Coronary artery (tissue), 2 donors: ENCODE measurements at places on chromosomes 3 and 15.

DNA sequence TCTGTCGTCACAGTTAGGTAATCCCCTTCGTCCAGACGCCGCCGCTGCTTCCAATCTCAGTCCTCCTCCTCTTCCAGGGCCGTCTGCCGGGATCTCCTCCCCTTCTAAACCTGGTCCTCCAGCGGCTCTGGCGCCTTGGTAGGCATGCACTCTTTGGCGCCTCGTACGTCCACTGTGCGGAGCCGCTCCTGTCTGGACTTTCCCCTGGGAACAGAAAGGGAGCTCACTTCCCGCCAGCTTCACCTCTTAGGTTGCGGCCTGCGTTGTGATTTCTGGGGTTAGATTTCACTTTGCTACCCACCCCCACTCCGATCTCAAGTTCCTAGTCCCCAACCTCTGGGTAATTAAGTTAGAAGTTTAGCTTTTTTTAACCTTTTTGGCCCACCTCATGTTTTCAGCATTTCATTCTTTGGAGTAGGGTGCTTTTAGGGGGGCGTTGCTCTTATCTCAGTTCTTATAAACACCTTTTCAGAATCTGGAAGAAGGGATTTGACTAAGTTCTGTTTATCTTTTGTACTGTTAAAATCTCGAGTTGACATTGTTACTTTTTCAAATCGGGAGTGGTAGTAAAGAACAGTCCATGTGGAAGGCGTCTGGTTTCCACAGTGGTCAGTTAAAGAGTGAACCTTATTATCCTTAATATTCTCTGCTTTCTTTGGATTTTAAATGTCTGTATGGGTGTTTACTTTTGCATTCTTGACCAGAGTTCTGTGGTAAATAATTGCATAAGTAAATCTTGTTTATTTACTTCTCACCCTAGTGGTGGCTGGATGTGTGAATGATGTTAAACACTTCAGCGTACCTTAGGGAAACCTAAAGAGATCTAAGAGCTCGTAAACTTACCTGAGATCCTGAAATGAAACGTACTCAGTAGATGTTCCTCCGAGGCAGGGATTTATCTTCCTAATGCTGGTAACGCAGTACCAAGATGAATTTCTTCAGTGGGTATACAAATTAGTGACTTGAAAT, 611 bp downstream of the CTDSPL2 start:
- no peak for DNase-seq

DNA sequence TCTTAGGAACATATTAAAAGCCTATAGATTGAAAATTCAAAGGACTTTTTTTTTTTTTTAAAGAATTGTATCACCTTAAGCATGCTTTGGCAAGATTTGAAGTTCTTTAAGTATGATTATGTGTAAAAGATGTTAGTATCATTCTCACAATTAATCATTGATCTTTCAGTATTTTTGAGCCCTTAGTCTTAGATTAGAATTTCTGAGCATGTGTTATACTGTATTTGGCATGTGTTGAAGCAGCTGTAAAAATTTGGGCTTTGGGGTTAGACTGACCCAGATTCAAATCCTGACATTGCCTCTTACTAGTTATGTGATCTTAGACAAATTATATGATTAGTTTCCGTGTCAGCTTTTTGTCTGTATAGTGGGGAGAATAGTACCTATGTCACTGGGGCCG, 6.3 kb downstream of the OXSR1 start:
- DNase-seq, result no peak

GRCh38 chr3:150411976-150412375, 3.9 kb downstream of the TSC22D2 start:
- no peak for DNase-seq

DNA sequence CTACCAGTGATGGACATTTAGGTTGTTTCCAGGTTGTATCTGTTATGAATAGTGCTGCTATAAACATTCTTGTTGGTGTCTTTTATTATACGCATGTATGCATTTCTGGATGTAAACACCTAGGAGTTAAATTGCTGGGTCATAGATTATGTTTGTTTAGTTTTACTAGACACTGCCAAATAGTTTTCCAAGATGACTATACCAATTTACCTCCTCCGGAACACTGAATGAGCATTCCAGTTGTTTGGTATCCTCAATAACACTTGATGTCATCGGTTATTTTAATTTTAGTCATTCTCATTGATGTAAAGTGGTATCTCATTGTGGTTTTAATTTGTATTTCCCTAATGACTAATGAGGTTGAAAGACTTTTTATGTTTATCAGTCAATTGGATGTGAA, 36.6 kb upstream of the ARID3B start:
- DNase-seq, result no peak

GRCh38 chr3:133037436-133037835, 755 bp upstream of the TMEM108 start:
- DNase-seq, result no peak

- DNase-seq, result no peak
Measured at GRCh38 chr15:67834581-67835296, 5.1 kb downstream of the RNU6-1 start.

- no peak for DNase-seq
Measured at GRCh38 chr3:61929617-61930016, 368.2 kb downstream of the PTPRG start.

DNA sequence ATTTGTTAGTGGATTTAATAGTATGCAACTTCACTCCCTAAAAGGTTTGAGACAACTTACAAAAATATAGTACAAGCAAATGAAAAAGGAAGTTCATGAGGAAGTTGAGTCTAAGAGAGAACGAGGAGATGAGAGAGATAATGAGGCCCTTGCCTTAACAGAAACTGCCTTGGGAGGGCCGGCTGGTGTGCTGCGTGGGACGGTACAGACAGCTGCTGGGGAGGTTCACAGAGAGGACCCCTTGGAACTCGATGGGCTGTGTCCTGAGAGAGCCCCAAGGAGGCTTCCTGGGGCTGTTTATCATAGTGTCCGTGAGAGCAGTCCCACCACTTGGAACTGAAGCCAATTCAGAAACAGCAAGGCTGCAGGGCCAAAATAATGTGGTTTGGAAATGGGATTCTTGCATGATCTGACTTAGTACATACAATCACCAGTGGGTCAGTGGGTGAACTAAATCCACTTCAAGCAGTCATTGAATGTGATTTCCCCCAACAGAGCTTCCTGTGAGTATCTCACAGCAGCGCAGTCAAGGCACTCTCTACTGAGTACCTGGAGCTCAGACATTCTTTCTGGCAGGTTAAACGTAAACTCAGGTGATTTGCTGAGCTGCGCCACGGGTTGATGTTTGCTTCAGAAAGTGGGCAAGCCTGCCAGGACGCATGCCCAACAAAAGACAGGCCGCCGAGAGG, 90.8 kb downstream of the CRTC3 start:
- no peak for DNase-seq

- no peak for DNase-seq
Measured at GRCh38 chr15:76149291-76149915, 89.6 kb downstream of the TMEM266 start.

GRCh38 chr3:11548721-11549131, 95.0 kb downstream of the VGLL4 start:
- no peak for DNase-seq

GRCh38 chr3:196981657-196982056, 13.0 kb upstream of the PIGZ start:
- DNase-seq, result no peak

DNA sequence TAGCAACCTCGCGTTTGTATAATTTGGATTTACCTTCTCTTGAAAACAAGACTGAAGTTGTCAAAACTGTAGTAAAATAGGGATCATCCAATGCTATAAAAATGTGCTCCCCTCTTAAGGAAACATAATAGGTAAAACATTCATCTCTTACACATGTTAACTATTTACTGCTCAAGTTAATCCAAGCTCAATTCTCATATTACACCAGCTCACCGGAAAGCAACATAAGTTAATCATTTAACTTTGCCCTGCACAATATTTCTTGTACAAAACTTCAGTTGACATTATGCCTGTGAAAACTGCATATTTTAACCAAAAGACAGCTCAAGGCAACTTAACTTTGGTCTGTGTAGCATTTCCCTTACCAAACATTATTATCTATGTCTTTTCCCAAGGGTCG, 634.2 kb downstream of the NAALADL2 start:
- no peak for DNase-seq

DNA sequence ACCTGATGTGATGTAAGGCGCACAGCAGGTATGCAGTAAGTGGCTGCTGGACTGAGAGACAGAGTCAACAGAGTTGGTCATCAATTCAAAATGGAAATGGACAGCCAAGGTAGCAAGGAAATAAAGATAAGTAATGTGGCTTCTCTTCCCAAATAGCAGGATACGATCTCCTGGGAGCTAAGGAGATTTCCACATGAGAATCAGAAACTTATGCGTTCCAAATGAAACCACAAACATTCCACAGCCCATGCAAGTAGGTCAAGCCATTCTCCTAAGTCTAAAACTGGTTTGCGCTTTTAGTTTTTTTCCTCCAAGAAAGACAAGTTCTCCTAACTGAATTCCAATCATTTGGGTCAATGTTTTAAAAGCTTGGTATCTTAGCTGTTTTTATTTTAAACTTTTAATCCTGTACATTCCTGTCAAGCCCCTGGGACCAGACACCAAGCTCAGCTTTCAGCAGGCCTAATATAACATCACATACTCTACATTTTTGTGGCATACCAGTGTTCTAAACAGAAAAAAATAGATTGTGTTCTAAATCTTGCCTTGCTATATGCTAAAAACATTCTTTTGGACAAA, 73.7 kb upstream of the TSPAN3 start:
- no peak for DNase-seq

DNA sequence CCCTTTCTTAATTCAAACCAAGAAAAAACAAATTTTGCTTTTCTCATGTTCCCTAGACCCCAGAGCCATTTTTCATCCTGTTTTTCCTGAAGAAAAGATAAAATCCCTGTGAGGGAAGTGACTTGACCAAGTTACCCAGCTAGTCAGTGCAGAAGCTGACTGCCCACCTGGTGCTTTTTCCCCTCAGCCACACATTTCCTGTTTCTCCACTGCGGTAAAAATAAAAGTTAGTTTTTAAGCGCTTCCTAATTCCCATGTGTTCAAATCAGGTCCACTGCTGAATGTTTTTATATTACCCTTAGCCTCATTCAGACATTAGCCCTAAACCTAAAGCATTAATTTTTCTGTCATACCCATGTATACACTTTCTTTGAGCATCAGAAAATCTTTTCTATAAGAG, 26.1 kb downstream of the PPP2R3A start:
- DNase-seq, result no peak

GRCh38 chr15:65176056-65176455, 9.1 kb downstream of the CLPX start:
- no peak for DNase-seq

GRCh38 chr15:46442901-46443590, 808.2 kb downstream of the SQOR start:
- no peak for DNase-seq

GRCh38 chr3:49539659-49540560, 14.4 kb upstream of the BSN start:
- DNase-seq, result peak; percentile 94

GRCh38 chr3:187913617-187914033, 168.4 kb upstream of the BCL6 start:
- no peak for DNase-seq

GRCh38 chr15:28018291-28019044, 80.6 kb downstream of the OCA2 start:
- DNase-seq, result peak; percentile 60

DNA sequence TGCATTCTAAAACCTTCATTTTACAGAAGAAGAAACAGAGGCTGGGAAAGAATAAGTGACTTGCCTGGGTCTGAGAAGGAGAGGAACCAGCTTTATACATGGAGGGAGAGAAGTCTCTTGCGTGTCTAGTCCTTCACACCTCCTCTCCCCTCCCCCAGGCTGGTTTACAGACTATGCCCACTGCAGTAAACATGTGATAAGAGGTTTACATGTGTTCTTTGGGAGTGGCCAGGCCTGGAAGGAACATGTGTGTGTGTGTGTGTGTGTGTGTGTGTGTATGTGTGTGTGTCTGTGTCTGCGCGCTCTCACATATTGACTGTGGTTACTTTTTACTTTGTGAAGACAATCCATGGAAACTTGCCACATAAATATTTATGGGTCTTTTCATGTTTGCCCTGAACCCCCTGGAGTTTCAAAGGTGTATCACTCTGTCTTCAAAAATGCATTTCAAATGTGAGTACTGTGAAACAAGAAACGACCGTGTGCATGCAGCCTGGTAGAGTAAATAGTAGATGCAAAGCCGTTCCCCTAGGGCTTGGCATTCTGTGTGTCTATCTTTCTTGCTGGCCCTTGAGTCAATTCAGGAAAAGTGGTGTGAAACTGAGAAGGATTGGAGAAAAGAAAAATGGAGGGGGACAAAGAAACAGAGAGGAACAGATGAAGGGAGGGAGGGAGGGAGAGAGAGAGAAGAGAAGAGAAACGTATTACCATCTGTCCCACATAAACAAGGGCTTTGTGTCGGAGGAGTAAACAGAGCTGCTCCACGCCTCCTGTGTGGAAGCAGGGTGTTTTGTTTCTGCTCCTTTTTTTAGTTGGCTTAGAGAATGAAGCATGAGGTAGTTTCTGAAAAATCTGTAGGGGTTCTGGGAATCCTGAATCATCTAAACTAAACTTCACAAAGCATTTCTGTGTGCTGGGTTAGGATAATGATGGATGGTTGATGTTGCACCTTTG, 51.7 kb downstream of the CLDN11 start:
- DNase-seq, result no peak

GRCh38 chr15:75565062-75565970, 13.8 kb downstream of the PTPN9 start:
- DNase-seq, result no peak

DNA sequence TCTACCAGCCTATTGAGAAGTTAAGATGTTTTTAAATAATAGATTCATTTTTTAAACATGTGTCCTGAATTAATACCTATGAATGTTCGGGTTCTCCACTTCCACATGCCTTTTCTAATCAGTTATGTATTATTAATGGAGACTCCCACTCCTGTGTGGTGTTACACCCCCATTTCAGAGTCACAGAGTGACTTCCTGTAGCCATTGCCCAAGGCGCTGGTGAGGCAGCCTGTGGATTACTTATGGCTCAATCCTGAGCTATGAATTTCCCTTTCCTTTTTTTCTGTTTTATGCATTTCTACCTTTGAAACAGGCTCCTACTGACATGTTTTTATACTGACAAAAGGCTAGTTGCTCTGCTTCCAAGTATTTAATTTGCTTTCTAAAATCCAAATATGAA, 162.3 kb downstream of the GABRG3 start:
- DNase-seq, result no peak

DNA sequence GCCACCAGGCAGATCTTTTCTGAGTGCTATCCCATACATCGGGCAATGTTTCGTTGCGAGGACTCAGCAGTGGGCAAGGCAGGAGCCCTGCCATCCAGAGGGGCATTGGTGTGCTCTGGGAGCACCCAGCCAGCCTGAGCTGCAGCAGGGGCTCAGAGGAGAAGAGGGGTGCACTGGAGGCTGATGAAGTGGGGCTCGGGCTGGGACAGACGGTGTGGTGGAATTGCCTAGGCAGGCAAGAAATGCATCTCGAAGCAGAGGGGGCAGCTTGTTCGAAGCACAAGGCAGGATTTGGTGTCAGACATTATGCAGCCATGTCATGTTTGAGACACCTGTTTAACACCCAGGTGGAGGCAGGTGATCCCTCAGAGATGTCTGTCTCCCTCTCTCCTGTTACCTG, 19.3 kb downstream of the PAQR5 start:
- DNase-seq, result no peak

GRCh38 chr3:152706991-152707713, 127.8 kb upstream of the P2RY1 start:
- no peak for DNase-seq
